ENCODE measurements at places on chromosomes 11 and 22. TPM values are rescaled to one million over a fixed set of nuclear protein-coding genes. Genes with fewer than 3 reads are reported as not detected.

SESN3 gene
- total RNA-seq, result 2.3 TPM

DNA sequence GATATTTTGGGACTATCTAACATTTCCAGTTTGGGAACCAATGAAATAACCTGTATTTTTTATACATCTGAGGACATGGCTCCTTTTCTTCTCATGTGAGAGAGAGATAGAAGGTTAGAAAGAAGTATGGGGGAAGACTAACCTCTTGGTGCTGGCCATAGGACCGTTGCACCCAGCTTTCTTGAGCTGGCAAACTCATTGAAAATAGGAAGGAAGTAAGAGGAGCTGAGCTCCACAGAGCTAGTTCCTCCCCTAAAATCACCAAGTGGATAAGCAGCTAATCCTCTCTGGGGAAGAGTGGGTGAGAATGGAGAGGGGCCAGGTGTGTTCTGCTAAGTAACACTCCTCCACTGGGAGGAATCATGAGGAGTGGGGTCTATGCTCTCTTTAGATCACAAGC lies 387.4 kb upstream of the CADM1 start:
- no peak for DNase-seq

DNA sequence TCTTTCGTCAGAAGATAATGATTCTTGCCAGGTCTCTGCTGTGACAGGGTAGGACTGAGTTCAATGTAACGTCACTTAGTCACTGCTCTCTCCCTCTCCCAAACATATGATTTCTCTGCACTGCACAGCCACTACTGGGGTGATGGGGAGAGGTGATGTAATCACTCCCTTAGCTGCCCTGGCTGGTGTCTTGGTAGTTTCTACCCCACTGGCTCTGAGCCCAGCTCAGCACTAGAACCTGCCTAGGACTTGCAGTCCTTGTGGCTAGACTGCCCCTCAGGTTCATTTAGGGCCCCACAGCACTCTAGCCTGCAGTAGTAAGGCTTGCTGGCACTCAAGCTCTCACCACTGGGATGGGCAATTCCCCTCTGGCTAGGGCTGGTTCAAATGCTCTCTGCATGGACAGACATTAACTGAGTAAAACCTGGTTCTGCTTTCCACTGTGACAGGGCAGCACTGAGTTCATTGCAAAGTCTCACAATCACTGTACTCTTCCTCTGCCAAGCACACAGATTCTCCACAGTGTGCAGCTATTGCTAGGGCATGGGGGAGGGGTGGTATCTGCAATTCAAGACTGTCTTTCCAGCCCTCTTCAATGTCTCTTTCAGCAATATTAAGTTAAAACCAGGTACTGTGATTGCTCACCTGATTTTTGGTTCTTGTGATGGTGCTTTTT lies 571.4 kb upstream of the FAT3 start:
- no peak for DNase-seq

- peak; percentile 72 for DNase-seq
Measured at GRCh38 chr11:32960553-32961164, 55.0 kb upstream of the DEPDC7 start.

MCM5 gene
- total RNA-seq, result 30.6 TPM

- no peak for DNase-seq
Measured at GRCh38 chr11:96105197-96105895, 181.4 kb upstream of the MTMR2 start.

DNA sequence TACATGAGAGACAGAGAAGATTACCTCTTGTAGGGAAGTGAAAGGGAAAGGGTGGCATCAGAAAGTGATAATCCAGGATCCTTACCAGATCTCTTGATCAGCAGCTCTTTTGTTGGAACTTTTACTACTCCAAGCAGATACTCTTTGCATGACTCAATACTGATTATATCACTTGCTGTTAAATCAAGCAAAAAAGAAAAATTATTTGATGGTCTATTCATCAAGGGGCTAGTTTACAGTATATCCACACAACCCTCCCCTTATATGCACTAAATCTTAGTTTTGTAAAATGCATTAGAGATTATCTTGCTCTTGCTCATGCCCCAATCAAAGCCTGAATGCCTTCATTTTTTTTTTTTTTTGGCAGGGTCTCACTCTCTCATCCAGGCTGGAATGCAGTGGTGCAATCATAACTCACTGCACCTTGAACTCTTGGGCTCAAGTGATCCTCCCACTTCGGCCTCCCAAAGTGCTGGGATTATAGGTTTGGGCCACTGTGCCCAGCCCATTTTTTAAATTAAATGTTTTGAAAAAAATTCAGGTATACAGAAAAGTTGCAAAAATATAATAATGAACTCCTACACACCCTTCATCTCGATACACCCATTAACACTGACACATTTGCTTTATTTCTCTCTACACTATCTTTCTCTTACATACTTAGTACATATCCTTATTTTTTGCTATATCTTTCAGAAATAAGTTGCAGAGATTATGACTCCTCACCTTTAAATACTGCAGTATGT lies 76.1 kb upstream of the UCP3 start:
- DNase-seq, result peak; percentile 46

CARNS1 gene
- total RNA-seq, result not detected

P2RY2 gene
- not detected for total RNA-seq

DNA sequence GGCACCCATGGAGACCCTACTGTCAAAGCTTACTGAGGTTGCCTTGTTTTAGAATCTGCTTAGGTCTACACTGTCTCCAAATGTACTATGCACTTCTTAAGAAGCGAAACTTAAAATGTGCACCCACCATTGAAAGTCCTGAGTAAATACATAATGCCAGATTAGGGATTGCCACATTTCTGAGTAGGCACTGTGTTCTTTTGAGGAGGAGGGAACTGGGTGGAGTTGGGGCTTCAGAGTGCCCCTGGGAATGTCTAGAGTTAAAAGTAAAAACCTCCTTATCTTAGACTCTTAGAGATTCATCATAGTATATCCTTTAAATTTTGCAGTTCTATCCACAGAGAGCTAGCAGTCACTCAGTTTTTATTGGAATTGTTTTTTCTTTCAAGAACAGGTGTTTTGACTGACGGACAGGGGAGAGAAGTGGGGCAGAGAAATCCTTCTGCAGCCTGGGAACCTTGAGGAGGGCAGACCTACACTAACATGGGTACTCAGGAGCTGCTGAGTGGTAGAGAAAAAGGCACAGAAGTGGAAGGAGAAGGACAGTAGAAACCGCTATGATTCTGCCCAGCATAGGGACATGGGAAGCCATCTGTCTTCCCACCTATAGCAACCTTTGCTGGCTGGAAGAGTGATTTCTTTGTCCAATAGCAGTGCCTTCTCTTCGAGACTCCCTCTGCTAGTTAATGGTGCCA lies 33.4 kb upstream of the MICAL2 start:
- DNase-seq, result peak; percentile 89

UBQLN3 gene
- not detected for total RNA-seq

DNA sequence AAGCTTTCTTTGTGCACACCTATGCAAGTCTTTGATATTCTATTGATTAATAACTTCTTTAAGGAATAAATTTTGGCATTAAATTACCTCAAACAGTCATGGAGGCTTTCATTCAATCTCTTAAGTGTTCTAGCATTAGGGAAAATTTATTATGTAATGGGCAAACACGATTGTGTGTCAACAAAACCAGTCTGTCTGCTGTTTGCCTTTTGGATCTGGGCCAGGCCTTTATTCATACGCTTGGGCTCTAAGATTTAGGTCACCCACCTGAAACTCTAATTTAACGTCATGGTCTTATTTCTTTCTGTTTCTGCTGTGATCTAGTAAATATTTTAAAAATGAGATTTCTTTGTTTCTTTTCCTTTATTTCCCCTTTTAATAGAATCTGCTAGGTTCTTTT lies 1270.6 kb downstream of the LRRC4C start:
- no peak for DNase-seq

GRCh38 chr11:12206529-12206928 lies 96.1 kb downstream of the MICAL2 start:
- DNase-seq, result no peak

OTOG gene
- total RNA-seq, result not detected

DNA sequence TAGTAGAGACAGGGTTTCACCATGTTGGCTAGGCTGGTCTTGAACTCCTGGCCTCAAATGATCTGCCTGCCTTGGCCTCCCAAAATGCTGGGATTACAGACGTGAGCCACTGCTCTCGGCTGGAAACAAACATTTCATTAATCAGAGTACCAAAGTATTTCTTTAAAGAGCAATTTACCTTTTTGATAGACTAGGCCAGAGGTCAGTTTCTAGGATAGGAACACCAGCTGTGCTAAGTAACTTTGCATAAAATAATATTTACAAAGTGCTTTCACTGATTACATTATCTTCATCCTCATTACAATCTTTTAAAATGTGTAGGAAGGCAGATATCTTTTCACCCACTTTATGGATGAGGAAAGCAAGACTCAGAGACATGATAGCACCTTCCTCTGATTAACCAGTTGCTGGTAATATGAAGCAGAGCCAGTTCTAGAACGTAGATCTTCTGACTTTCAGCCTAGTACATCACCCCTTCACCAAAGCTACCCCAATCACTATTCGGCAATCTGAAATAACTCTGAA lies 355.2 kb downstream of the SOX6 start:
- DNase-seq, result no peak

GRCh38 chr22:39814899-39815298 lies 78.7 kb downstream of the ENTHD1 start:
- DNase-seq, result peak; percentile 13

CHRDL2 gene
- total RNA-seq, result not detected

CASP4 gene
- 133 TPM for total RNA-seq

OR5P2 gene
- total RNA-seq, result under 0.01 TPM

HYLS1 gene
- total RNA-seq, result 7.1 TPM

- peak; percentile 76 for DNase-seq
Measured at GRCh38 chr11:3022300-3022967, 30.3 kb upstream of the NAP1L4 start.

All from fibroblast of villous mesenchyme (primary cell).